ENCODE measurements at places on chromosomes 12 and 14.

GRCh38 chr12:117025481-117026151, 73.6 kb downstream of the TESC start:
- DNase-seq = peak; percentile 9

GRCh38 chr12:92206596-92206995, 61.0 kb upstream of the BTG1 start:
- no peak for DNase-seq

GRCh38 chr12:77648716-77649115, 182.0 kb upstream of the NAV3 start:
- no peak for DNase-seq

- DNase-seq = no peak
Measured at GRCh38 chr12:27762757-27763156, 17.3 kb upstream of the KLHL42 start.

- no peak for DNase-seq
Measured at GRCh38 chr14:65107200-65107599, 4.9 kb upstream of the MAX start.

GRCh38 chr12:102051431-102051965, 10.3 kb downstream of the WASHC3 start:
- no peak for DNase-seq

- DNase-seq = no peak
Measured at GRCh38 chr14:68884031-68885030, 91.5 kb upstream of the ZFP36L1 start.

DNA sequence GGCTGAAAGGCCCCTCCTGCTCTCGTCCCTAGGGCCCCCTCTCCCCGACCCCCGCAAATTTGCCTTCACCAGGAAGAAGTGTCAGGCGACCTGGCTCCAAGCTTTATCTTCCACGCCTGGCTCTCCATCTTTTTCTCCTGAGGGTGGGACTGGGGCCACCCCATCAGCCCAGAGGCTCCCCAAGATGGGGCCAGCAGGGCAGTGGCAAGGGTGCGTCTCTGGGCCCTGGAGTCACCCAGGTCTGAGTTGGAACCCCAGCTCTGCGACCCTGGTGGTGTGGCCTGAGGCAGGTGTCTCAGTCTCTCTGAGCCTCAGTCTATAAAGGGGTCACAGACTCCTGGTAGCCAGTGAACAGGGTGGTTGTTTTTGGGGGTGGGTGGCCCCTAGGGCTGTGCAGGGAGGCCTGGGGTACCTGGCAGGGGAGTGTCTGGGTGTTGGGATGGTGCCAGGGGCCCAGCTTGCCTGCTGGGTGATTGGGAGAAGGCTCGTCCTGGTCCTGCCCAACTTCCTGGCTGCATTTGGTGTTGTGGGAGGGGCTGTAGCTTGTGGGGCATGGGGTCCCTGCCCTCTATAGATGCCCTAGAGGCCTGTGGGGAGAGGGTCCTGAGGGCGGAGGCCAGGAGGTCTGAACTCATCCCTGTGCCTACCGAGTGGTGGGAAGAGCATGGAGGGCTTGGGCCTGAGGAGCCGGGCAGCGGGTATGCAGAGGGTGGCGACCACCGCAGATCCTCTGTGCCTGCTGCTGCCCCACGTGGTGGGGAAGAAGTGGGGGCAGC, 7.6 kb downstream of the KIF26A start:
- DNase-seq = no peak

- no peak for DNase-seq
Measured at GRCh38 chr12:51823875-51824565, 24.5 kb downstream of the FIGNL2 start.

DNA sequence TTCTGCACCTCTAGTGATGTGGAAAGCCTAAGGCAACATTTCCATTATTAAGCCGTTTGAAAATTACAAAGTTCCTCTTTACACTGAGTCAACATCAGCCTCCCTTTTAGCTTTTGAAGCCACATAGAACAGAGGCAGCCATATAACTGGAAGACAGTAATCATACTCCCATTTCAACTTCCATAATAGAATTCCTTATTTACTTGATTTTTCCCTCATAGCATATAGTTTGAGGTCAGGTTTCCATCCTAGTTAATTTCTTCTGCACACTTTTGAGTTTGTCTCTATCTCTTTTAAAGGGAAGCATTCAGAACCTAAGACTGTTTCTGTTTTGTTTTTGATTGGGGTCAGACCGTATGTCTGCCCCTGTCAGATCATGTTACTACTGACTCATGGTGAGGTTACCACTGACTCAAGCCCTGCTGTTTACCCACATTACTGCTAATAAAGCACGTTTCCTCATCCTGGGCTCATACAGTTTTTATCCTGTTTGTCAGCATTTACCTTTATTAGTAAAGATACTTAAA, 161.0 kb downstream of the SLC38A4 start:
- DNase-seq = no peak

GRCh38 chr12:124480469-124481256, 86.7 kb downstream of the NCOR2 start:
- no peak for DNase-seq

DNA sequence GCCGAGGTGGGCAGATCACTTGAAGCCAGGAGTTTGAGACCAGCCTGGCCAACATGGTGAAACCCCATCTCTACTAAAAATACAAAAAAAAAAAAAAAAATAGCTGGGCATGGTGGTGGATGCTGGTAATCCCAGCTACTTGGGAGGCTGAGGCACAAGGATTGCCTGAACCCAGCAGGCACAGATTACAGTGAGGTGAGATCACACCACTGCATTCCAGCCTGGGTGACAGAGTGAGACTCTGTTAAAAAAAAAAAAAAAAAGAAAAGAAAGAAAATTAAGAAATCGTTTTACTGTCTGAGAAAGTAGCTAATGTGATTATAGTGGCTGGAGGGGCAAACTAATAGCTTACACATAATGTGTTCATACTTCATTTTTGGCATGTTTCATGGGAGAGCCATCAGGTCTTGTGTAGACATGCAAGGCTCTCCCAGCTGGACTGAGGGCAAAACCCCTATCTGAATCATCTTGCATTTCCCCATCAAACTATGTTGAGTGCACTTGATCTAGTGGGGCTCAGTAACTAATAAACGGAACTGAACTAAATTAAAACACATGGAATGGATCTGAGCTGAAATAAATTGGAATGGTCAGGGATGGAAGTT, 16.2 kb downstream of the KIF21A start:
- no peak for DNase-seq

- no peak for DNase-seq
Measured at GRCh38 chr14:97217111-97217885, 420.1 kb downstream of the VRK1 start.

DNA sequence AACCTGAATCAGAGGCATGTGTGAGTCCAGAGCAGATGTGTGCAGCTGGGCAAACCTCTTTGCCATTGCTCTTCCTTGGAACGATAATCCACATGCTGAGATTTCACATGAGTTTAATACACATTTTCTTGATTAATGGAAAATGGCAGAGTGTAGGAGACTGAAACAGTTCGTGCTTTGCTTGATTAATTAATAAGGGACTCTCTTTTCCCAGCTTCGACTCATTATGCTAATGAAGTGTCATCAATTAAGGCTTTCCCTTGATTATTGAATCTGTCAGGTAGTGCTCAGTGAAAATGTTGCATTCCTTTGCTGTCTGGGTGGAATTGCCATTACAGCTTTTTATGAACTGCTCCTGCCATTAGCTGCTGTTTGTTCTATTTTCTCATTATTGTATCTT, 487.7 kb upstream of the NOVA1 start:
- DNase-seq = no peak

DNA sequence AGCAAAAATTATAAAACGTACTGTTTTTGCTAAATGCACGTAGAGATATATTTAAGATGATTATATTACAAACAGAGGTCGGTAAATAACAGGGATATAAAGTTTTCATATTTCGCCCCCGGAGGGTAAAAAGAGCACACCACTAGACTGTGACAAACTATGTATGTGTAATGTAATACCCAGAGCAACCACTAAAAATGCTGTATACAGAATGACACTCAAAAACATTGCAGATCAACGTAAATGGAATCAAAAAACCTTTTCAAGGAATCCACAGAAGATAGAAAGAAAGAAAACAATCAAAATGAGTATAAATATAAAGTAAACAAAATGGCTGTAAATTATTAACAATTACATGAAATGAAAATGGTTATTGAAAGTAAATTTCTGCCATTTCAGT, 37.6 kb upstream of the PRB4 start:
- DNase-seq = no peak

- no peak for DNase-seq
Measured at GRCh38 chr12:80941916-80942315, 4.2 kb upstream of the LIN7A start.

DNA sequence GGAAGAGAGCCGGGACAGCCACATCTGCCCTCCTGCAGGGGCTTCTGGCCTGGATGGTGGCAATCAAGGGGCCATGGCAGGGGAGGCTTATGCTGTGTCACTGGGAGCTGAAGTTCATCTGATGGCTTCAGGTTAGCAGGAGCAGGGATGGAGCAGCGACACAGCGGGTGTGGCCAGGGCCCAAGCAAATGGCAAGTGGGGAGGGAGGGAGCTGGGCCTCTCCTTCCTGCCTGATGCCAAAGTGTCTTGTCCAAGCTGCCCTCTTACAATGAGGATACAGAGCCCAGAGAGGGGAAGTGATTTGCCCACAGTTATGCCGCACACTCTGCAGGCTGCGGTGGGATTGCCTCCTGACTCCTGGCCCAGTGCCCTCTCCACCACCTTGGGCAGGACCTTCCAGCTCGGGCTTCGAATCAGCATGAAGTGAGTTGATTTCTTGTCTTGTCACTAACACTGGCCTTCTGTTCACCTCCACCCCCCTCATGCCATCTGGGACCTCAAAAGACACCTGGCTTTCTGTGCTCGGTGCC, 51.3 kb downstream of the IQSEC3 start:
- DNase-seq = no peak

GRCh38 chr12:69497308-69498026, 27.3 kb downstream of the FRS2 start:
- no peak for DNase-seq

DNA sequence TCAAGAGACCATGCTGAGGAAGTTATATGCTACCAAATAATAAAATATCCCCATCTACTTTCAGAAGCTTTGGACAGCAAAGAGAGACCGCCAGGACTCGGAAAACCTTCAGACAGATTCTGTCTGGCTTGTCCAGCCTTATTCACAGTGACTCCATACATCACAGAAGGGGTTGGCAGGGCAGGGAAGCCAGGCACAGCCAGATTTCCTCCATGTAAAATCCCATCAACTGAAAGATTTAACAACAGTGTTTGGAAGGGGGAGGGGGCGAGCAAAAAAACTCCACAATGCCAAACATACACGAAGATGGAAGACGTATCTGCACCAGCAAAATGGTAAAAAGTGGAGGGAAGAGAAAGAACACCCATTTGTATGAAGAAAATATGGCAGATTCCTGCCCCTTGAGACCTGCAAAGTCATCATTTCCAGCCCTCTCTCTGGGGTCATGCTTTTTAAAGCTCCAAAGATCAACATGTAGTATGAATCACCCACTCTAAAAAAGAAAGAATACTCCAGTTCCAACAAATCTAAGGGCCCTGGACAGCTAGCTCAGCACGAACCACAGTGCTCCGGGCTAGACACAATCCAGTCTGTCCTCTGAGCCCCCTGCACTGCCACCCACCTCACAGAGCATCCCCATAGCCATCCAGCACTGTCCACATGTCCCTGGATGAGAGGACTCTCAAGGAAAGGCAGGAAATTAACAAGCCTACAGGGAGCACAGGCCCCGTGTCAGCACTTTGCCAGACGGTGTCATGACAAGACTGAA, 116.4 kb downstream of the DICER1 start:
- no peak for DNase-seq

GRCh38 chr14:25178255-25178654, 128.3 kb upstream of the STXBP6 start:
- DNase-seq = no peak

- DNase-seq = no peak
Measured at GRCh38 chr14:98731286-98731685, 540.7 kb downstream of the BCL11B start.

DNA sequence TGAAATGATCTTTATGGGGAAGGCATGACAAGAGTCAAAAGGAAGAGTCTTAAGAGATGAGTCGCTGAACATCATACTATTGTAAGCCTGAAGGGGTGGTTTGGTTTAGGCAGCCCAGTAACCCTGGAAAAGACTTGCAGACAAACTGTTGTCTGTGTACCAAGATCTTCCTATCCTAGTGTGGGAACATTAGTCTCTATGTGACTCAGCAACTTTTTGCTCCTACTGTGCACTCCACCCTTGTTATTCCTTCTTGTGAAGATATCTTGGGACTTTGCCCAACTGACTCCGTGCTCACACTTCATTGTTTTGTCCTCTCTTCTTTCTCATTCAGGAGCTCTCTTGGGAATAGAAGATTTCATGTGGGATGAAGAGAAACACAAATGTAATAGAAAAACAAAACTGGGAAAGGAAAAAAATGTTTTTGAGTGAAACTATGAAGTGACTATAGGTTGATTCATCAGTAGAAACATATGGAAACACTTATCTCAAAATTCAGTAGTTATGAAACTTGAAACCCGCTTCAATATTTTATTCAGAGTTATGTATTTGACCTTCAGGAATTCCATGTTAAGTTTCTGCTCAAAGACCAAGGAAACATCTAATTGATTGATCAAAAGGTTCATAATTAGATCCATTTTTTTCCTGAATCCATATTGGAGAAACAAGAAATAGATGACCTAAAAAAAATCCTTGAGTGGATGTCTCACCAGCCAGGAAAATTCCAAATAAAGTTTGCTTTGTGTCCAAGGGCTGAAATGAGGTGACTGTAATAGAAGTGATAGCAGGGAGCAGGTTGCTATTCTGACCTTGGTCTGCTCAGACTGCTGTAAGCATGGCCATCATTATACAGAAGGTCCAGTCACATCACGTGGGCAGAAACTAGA, 67.2 kb downstream of the BTG1 start:
- DNase-seq = no peak

DNA sequence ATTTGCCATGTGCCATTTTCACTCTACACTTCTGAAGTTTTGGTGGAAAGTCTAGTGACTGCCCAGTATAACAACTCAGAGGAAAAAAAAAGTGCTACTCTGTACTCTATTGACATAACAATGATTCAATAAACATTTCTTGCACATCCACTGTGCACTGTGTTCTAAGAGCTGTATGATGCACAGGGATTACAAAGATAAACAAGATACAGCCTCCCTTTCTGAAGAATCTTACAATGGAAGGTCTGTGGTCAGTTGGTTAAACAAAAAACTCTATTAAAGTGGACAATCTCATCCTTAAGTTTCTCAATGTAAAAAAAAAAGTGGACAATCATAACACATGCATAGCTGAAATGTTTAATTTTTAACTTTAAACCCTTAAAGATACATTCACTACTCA, 105.7 kb upstream of the RASSF8 start:
- DNase-seq = no peak

DNA sequence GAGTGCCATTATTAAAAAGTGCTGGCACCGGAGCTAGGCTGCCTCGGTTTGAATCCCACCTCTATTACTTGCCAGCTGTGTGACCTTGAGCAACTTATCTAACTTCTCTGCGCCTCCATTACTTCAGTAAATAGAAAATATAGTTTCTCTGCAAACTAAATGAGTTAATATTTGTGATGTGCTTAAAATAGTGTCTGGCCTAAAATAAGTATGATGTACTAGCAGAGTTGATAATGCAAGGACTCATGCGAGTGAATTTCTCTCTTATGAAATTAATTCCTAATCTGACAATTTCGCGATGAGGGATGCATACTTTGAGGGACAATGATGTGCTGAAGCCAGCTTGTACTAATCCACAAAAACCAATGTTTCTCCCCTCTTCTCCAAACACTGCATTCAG, 180.8 kb upstream of the NTF3 start:
- no peak for DNase-seq

- DNase-seq = no peak
Measured at GRCh38 chr12:52729147-52729546, 25.8 kb upstream of the KRT77 start.
